RCC 7860 (cell line): ENCODE measurements at places on chromosomes 13 and 19.
A peak's percentile ranks its signal among the peaks of the same experiment; 100 is the strongest.

DNA sequence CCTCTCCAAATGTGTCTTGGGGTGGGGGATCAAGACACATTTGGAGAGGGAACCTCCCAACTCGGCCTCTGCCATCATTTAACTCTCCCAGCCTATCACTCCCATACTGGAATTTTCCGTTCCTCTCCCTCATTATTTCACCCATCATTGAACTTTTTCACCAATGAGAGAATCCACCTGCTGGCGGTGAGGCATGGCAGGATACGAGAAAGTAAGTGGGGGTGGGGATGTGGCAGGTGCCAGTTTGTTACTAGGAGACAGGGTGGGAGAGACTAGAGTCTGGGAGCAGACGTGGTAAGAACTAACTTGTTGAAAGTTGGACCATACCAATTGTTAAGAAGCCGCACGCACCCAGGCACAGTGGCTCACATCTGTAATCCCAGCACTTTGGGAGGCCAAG lies 6.9 kb downstream of the GIPR start:
- no peak for DNase-seq

- DNase-seq = peak; percentile 86
These were observed 4.1 kb downstream of the IER2 start for GRCh38 chr19:13154241-13154778.

GRCh38 chr19:42657556-42657955 lies 62.8 kb upstream of the CEACAM8 start:
- peak; percentile 25 for DNase-seq

GRCh38 chr19:17711851-17712250 lies 7.4 kb upstream of the MAP1S start:
- no peak for DNase-seq

GRCh38 chr19:1862068-1862423 lies 1.3 kb downstream of the KLF16 start:
- DNase-seq = no peak

GRCh38 chr13:106498158-106498557 lies 37.3 kb downstream of the EFNB2 start:
- no peak for DNase-seq

- no peak for DNase-seq
These were observed 218.8 kb downstream of the TEX29 start for GRCh38 chr13:111539252-111539651.

- peak; percentile 92 for DNase-seq
These were observed 28.4 kb downstream of the PSG1 start for GRCh38 chr19:42850981-42851717.

GRCh38 chr19:8460516-8461298 lies 15.9 kb downstream of the HNRNPM start:
- no peak for DNase-seq
